Smooth muscle cell of the brain vasculature (primary cell): ENCODE measurements at places on chromosomes 4 and X.

DNA sequence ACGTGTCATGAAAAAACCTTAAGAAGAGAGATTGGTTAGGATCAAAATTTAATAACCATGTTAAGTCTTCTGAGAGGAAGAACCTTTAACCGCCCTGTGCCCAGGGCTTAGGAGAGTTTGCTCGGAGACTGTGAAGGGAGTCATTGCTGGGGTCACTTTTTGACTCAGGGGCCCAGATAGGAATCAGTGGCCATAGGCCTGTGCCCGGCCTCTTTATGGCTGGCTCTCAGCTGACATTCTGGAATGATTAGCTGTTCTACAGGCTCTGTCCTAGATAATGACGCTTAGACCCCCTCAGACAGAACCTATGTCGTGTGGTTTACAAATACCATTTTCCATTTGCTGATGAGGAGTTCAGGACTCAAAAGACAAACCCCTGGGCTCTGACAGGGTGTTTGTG, 174.1 kb downstream of the DCLK2 start:
- DNase-seq, result no peak

GRCh38 chr4:181860668-181861067, 382.5 kb upstream of the TENM3 start:
- DNase-seq, result no peak

- DNase-seq, result no peak
These were observed 2.2 kb downstream of the AR start for GRCh38 chrX:67545893-67546495.

DNA sequence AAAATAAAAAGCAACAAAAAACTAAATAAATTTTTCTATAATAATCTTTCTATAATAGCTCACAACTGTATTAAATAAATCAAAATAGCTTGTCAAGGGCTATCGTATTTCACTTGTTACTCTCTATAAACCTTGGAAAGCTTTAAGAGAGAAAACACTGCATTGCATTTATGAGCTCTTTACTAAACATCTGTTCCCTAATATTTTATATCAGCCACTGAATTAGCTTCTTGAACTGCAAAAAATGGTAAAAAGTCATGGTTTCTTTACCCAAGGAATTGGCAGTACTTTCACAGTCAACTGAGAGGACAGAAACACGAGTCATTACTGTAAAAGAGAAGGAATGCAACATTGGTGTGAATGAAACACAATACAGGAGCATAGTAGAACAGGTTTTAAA, 671.2 kb downstream of the PCDH18 start:
- DNase-seq, result no peak

GRCh38 chr4:122946142-122946541, 23.7 kb upstream of the NUDT6 start:
- no peak for DNase-seq

GRCh38 chr4:48067536-48067935, 51.0 kb downstream of the NIPAL1 start:
- no peak for DNase-seq

GRCh38 chrX:151505796-151506195, 57.7 kb upstream of the PASD1 start:
- no peak for DNase-seq

GRCh38 chr4:117900832-117901231, 133.5 kb upstream of the NDST3 start:
- no peak for DNase-seq
